Breast epithelium (tissue), 4 donors: ENCODE measurements at places on chromosomes 3 and 15. TPM values are rescaled to one million over a fixed set of nuclear protein-coding genes. Genes with fewer than 3 reads are reported as not detected.

CHL1 gene
- 34.8 TPM for total RNA-seq

GP5 gene
- not detected for total RNA-seq

- no peak for DNase-seq
Measured at GRCh38 chr3:101635954-101636798, 40.8 kb downstream of the ZBTB11 start.

ADAMTS17 gene
- 5.1 TPM for total RNA-seq

GPR160 gene
- total RNA-seq: 4.2 TPM

ARRDC4 gene
- total RNA-seq: 20.0 TPM

GRCh38 chr3:41178576-41178975 is 20.7 kb upstream of the CTNNB1 start:
- no peak for DNase-seq

ADCY5 gene
- total RNA-seq: 11.5 TPM

- DNase-seq: no peak
Measured at GRCh38 chr3:98070840-98071239, 16.1 kb upstream of the OR5AC2 start.

GRCh38 chr15:88658070-88658965 is 19.5 kb downstream of the ISG20 start:
- no peak for DNase-seq

DNA sequence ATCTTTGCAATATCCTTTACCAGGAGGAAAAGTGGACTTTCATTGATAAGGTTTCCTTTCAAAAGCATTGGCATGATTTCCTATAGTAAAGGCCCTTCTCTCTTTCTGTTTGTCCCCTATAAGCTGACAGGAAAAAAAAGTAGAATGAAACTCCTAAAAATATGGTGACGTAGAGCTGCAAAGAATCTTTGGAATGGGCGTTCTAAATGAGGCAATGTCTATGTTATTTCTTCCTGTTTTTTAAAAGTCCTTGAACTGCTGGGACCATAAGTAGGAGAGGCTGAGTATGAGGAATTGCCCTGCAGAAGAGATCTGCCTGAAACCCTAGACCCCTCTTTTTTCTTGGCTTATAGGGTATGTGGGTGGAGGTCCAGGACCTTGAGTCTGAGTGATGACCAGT is 17.2 kb downstream of the ST3GAL6 start:
- no peak for DNase-seq

SYNPR gene
- total RNA-seq: not detected

GRCh38 chr3:23202203-23202920 is 765 bp upstream of the UBE2E2 start:
- peak; percentile 64 for DNase-seq

VEPH1 gene
- total RNA-seq: 8.8 TPM

GRCh38 chr3:143977341-143978262 is 6.0 kb downstream of the DIPK2A start:
- DNase-seq: no peak

DNA sequence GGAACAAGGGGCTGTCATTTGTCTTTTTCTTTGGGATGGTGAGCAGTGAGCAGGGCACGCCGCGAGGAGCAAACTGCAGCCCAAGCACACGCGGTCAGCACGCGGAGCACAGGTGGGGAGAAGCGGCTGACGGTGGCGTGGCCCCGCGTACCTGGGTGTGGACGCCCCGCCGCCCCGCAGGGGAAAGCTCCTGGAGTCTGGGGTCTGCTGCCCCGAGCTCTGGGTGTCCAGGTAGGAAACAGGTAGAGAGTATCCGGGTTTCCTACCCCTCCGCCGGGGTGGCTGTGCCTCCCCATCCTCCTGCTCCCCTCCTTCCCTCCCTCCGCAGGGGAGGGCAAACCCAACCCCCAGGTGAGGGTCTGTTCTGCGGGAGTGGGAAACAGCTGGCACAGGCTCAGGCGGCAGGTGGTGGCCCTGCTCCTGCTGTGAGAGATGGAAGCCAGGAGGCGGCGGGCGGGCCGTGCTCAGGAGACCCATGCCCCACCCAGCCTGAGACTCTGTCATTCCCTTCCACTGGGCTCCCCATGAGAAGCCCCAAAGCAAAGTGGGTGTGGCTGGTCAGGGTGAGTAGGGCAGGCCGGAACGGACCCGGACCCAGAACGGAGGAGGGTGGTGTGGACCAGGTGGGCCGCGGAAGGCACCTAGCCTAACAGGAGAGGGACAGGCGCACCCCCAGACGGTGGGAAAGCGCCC is 56.9 kb upstream of the CGNL1 start:
- no peak for DNase-seq

GRCh38 chr15:41490355-41490754 is 3.3 kb upstream of the ITPKA start:
- DNase-seq: no peak

DNA sequence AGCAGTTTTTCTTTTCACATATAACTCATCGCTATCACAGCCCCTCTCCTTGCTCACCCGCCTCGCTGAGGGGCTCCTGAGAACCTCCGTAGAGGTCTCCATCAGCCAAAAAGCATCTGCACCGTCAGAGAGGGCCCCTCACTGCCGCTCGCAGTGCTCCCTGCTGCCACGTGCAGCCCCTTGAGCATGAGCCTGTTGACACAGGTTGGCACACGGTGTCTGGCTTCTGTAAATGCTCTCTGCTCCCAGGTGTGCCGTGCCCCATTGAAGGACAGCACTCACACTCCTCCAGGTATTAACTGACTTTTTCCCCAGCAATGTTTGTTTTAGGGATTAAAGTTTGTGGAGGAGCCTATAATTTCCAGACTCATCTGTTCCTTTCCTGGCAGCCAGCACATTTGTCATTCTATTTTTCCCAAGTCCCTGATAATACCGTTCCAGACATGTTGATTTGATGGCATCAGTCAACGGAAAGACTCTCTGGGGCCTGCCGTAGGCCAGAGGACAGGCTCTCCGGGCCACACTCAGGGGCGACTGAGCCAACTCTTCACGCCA is 2.1 kb upstream of the FURIN start:
- no peak for DNase-seq

P4HTM gene
- total RNA-seq: 59.7 TPM

TRAT1 gene
- 0.64 TPM for total RNA-seq

SPATA12 gene
- total RNA-seq: 0.29 TPM

ALDH1A3 gene
- 44.9 TPM for total RNA-seq

DNA sequence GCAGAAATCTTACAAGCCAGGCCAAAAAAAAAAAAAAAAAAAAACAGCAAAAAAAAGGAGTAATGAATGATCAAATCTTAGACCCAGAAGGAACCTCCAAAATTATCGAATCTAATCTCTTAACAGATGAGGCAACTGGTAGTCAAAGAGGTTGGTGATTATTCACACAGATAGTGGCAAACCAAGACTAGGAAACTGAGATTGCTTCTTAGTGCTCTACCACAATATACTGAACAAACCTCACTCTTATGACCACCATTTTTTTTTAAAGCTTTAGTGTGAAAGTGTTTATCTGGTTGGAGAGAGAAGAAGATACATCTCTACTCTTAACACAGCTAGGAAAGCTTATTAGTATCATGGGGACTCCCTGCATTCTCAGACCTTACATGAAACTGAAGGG is 17.3 kb downstream of the ATOSA start:
- DNase-seq: no peak

LSG1 gene
- 57.0 TPM for total RNA-seq

DNA sequence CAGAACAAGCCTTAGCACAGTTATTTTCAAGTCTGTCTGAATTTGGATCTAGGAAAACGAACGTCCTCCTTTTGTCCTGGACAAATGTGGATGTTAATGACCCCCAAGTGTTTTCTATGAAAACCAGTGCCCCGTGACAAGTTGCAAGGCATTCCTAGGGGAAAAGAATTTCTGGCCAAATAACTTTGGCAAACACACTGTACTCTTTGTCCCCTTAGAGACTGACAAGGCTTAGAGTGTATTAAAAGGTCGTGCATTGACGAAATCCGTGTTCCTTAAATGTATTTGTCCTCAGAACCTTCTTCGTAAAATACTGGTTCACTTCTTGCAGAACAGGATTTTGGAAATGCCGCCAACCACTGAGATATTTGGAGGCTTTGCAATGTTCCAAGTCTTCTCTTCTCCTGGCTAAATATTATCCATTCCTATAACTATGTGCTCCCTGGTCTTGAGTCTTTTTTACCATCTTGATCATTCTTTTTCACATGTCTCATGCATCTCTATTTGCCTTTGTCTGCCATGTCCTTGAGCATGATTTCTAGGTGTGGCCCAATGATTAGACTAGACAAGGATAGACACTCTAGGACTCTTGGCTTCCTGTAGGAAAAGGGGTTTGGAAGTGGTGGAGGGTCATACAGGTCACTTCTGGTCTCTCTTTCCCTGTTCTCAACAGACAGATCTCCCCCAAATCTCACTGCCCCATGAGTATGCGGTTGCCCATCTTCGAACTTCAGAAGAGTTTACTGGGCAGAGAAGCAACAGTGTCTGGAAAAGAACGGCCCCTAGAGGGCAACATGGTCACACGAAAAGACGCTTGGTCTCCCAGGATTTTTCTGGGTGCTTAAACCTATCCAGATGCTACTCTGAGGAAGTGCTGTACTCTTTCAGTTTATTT is 117.5 kb downstream of the EDEM1 start:
- no peak for DNase-seq

ZMYND10 gene
- 1.9 TPM for total RNA-seq

APOD gene
- total RNA-seq: 651 TPM

AQR gene
- 34.4 TPM for total RNA-seq

CA12 gene
- 64.5 TPM for total RNA-seq

C3orf20 gene
- total RNA-seq: 0.15 TPM

DNA sequence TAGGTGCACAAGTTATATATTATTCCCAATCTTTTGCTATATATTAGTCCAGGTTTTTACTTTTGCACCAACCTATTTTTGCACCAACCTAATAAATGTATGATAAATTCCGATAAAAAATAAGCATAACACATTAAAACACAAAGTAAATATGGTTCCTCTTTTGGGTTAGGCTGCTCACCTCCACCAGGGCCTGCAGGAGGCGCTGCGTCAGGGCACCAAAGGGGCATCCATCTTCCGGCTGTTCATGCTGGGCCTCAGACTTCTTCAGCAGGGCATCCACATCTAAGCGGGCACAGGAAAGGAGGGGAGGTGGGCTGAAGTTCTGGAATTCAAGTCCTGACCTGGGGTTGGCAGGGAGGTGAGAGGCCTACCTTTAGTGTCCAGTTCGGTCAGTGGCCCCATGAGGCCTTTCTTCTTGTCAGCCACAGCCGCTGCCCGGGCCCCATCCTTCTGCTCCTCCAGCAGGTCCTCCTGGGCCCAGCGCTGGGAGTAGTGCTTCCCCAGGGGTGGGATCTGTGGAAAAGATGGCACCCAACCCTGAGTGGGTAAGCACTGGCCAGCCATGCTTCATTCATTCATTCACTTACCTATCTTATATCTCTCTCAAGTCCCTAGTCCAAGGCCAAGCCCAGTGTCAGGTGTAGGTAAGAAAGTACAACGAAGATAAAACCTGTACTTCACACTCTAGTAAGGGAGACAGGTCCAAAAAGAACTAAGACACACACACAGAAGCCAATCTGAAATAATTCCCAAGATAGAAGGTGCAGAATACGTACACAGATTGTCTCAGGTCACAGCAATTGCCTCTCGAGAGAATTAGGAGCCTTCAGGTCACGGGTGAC is 5.2 kb downstream of the TADA3 start:
- no peak for DNase-seq

- no peak for DNase-seq
Measured at GRCh38 chr3:44411031-44411645, 66.3 kb downstream of the ZNF445 start.

DNA sequence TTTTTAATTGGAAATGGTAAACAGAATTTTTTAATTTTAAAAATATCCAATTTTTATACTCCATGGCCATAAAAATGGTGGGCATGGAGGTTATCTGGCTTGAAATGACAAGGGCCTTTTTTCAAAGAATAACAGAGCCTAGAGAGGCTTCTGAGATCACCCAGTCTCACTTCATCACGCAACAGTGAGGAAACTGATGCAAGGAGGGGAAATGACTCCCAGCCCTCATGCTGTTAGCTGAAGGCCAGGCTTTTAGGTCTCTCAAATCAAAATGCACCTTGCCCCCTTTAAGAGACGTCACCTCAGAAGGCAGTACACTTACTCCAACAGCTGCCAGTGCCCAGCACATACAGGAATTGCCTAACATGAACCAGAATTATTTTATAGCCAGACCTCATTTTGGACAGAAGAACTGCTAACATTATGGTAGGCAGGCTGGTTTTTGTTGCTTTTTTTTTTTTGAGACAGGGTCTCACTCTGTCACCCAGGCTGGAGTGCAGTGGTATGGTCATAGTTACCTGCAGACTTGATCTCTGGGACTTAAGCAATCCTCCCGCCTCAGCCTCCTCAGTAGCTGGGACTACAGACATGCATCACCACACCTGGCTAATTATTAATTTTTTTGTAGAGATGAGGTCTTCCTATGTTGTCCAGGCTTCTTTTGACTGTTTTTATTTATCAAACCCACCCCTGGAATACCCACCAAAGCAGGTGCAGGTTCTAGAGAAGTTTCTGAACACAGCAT is 9.1 kb downstream of the RAB43 start:
- no peak for DNase-seq

GRCh38 chr3:58322793-58323192 is 9.9 kb upstream of the PXK start:
- DNase-seq: no peak

- no peak for DNase-seq
Measured at GRCh38 chr3:186361246-186361761, 730 bp downstream of the DGKG start.

DNA sequence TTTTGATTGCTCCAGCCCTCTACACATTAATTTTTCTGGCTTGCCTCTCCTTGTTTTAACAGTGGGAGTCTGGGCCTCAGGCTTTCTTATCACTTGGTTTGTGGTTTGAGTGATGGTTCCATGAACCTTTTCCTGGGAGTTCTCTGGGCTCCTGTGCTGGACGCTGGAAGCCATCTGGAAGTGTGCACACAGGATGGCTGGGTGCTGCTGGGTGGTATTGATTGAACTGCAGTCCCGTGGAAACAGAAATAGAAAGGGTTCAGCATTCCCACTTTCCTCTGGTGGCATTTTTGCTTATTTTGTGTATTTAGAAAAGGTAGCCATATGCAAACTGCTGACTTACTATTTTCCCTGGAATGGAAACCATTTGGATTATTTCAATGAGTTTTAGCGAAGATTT is 25.6 kb downstream of the MITF start:
- no peak for DNase-seq

AMOTL2 gene
- total RNA-seq: 78.3 TPM

BOC gene
- 56.6 TPM for total RNA-seq

ABI3BP gene
- 17.4 TPM for total RNA-seq
